ENCODE measurements at places on chromosomes 3 and 15. TPM values are rescaled to one million over a fixed set of nuclear protein-coding genes. Genes with fewer than 3 reads are reported as not detected.

- peaks cover 81% of the 10 kb centered on the region for H3K4me1 ChIP-seq
- H3K36me3 ChIP-seq, result peaks cover 3% of the 10 kb centered on the region
- no peaks in the 10 kb centered on the region for H3K27me3 ChIP-seq
- no peak for DNase-seq
- no peak overlapping the region for H3K27ac ChIP-seq
These were observed 19.3 kb downstream of the MBNL1 start for GRCh38 chr3:152287898-152288576.

DNA sequence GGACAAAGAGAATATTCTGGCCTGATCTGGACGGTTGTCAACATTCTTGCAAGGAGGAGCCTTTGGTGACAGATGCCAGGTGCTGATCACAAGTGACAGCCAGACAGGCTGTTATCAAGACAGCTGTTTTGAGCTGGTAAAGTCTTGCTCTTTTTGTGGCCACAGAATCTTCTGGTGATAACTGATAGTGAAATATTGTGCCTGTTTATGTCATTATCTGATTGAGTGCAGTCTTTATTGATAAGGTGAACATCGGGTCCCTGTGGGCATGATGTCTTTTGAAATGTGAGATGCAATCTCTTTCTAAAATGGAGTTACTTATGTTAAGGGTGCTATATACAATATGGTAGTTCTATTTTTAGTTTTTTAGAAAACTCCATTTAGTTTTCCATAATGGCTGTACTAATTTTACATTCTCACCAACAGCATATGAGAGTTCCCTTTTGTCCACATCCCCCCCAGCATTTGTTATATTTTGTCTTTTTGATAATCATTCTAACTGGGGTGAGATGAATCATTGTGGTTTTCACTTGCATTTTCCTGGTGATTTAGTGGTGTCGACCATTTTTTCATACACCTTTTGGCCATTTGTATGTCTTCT, 10.7 kb downstream of the CEP63 start:
- no peak overlapping the region for H3K27ac ChIP-seq
- H3K4me1 ChIP-seq, result peaks cover 6% of the 10 kb centered on the region
- no peak for DNase-seq
- H3K4me3 ChIP-seq, result no peak overlapping the region
- no peaks in the 10 kb centered on the region for H3K36me3 ChIP-seq

DNA sequence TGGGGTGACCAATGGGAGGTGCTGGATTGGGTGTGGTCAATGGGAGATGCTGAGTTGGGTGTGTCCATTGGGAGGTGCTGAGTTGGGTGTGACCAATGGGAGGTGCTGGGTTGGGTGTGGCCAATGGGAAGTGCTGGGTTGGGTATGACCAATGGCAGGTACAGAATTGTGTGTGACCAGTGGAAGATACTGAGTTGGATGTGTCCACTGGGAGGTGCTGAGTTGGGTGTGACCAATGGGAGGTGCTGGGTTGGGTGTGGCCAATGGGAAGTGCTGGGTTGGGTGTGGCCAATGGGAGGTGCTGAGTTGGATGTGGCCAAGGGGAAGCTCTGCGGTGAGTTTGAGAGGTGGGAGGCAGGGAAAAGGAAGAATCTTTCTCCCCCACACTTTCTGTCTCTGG, 250.0 kb upstream of the PROK2 start:
- DNase-seq, result no peak
- no peak overlapping the region for H3K27ac ChIP-seq
- no peaks in the 10 kb centered on the region for H3K36me3 ChIP-seq
- H3K4me1 ChIP-seq, result no peaks in the 10 kb centered on the region
- H3K4me3 ChIP-seq, result no peak overlapping the region

GRCh38 chr3:28022916-28023315, 218.5 kb upstream of the CMC1 start:
- no peaks in the 10 kb centered on the region for H3K36me3 ChIP-seq
- DNase-seq, result no peak
- H3K27me3 ChIP-seq, result no peaks in the 10 kb centered on the region
- H3K4me3 ChIP-seq, result no peak overlapping the region
- no peaks in the 10 kb centered on the region for H3K4me1 ChIP-seq
- H3K27ac ChIP-seq, result no peak overlapping the region

- no peak overlapping the region for H3K4me3 ChIP-seq
- no peak overlapping the region for H3K27ac ChIP-seq
- peaks cover 7% of the 10 kb centered on the region for H3K4me1 ChIP-seq
- peak; percentile 28 for DNase-seq
These were observed 123.9 kb downstream of the DNAJB8 start for GRCh38 chr3:128342701-128343180.

- H3K4me3 ChIP-seq, result no peak overlapping the region
- DNase-seq, result no peak
- H3K36me3 ChIP-seq, result no peaks in the 10 kb centered on the region
These were observed 225.1 kb downstream of the DPH6 start for GRCh38 chr15:35320911-35321310.

DNA sequence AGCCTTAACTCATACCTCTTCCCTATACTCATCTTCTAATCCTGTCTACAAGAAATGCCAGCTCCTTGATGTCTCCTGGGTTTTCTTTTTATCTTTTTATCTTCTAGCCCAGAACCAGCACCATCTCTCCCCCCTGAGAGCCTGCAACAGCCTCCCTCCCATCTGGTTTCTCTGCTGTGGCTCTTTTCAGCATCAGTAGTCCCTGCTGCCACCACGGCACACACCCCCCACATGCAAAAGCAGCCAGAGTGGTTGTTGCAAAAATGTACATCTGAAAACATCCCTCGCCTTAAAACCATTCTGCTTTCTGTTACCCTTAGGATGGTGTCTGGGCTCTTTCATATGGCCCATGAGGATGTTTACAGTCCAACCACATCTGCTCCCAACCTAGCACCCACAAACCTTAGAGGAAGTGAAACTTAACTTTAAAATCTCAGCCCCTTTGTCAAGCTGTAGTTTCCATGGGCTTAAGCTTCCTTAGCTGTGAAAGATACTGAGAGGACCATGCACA, 775 bp downstream of the TTC21A start:
- peak overlapping the region; percentile 93 for H3K4me3 ChIP-seq
- no peaks in the 10 kb centered on the region for H3K27me3 ChIP-seq
- H3K4me1 ChIP-seq, result peaks cover 47% of the 10 kb centered on the region
- no peak for DNase-seq
- H3K27ac ChIP-seq, result peak overlapping the region; percentile 100

DNA sequence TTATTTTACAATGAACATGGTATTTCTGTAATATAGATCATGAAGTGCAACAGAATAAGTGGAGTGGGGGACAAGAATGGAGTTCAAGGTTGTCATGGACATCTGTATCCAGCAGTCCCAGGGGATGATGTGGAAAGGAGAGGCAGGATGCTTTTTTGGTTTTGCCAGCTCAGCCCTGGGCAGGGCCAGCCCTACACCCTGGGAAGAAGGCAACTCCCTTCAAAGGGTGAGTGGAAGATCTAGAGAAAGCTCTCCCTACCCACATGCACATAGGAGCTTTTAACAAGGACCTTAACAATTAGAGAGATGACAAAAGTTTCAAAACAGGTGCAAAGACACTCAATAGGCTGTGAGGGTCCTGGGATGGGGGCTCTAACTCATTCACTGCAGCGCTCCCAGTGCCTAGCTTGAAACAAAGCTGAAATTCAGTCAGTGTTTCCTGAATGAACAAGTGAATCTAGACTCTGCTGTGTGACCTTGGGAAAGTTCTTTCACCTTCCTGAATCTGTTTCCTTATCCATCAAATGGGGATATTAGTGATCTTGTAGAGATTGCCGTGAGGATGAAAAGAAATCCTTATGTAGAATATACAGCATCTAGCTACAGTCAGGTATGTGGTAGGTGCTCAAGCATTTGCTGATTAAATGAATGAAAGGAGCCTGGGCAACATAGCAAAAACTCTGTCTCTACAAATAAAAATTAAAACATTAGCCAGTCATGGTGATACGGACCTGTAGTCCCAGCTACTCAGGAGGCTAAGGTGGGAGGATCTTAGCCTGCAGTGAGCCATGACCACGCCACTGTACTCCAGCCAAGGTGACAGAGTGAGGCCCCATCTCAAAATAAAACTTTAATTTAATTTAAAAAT, 14.3 kb downstream of the BHLHE40 start:
- H3K36me3 ChIP-seq, result no peaks in the 10 kb centered on the region
- H3K4me3 ChIP-seq, result no peak overlapping the region
- no peak for DNase-seq
- H3K27ac ChIP-seq, result no peak overlapping the region
- H3K27me3 ChIP-seq, result no peaks in the 10 kb centered on the region
- H3K4me1 ChIP-seq, result peaks cover 15% of the 10 kb centered on the region

BTLA gene
- 0.86 TPM for total RNA-seq

All from lower lobe of right lung (tissue), 2 donors.